ENCODE measurements at places on chromosomes 16 and 17. TPM values are rescaled to one million over a fixed set of nuclear protein-coding genes. Genes with fewer than 3 reads are reported as not detected.

- no peak overlapping the region for H3K27ac ChIP-seq
- H3K36me3 ChIP-seq, result peaks cover 12% of the 10 kb centered on the region
- no peak for DNase-seq
Measured at GRCh38 chr16:84844049-84844350, 24.2 kb downstream of the CRISPLD2 start.

DNA sequence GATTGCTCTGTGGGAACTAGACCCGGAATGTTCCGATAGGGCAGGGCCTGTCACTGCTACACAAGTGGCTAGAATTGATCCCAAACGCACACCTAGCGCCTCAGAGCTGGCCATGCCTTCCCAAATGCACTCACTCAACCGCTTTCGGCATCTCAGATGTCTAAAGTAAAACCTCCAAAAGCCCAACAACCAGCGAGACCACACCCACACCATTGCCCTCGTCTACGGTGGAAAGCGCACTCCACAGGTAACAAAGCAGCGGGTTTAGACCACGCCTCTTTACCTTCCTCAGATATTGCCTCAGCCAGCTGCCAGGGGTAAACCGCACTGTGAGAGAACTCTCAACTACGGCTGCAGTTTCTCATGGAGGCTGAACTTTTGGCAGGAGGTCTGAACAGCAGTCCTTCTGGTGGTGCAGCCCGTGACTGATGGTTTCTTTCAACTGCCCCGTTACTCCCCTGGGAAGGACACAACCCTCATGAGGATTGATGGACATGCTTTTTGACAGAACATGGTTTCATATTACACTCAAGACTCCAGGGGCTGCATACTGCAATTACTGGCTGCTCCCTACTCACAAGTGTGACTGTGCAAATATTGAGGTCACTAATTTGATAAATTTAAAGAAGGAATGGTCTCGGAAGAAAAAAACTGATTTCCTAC is 34.5 kb downstream of the USP7 start:
- DNase-seq, result no peak
- peaks cover 32% of the 10 kb centered on the region for H3K36me3 ChIP-seq
- H3K27me3 ChIP-seq, result no peaks in the 10 kb centered on the region
- H3K4me3 ChIP-seq, result no peak overlapping the region

- H3K4me1 ChIP-seq, result peaks cover 35% of the 10 kb centered on the region
- no peak for DNase-seq
- H3K36me3 ChIP-seq, result peaks cover 27% of the 10 kb centered on the region
- H3K4me3 ChIP-seq, result no peak overlapping the region
Measured at GRCh38 chr17:75681289-75681688, 14.2 kb downstream of the SAP30BP start.

GRCh38 chr17:77297693-77298666 is 157.2 kb downstream of the SEC14L1 start:
- H3K27ac ChIP-seq, result no peak overlapping the region
- no peaks in the 10 kb centered on the region for H3K4me1 ChIP-seq
- H3K27me3 ChIP-seq, result no peaks in the 10 kb centered on the region

- no peaks in the 10 kb centered on the region for H3K36me3 ChIP-seq
- no peak overlapping the region for H3K27ac ChIP-seq
- no peak overlapping the region for H3K4me3 ChIP-seq
- H3K27me3 ChIP-seq, result no peaks in the 10 kb centered on the region
- no peaks in the 10 kb centered on the region for H3K4me1 ChIP-seq
Measured at GRCh38 chr16:77540646-77541045, 105.8 kb upstream of the ADAMTS18 start.

DNA sequence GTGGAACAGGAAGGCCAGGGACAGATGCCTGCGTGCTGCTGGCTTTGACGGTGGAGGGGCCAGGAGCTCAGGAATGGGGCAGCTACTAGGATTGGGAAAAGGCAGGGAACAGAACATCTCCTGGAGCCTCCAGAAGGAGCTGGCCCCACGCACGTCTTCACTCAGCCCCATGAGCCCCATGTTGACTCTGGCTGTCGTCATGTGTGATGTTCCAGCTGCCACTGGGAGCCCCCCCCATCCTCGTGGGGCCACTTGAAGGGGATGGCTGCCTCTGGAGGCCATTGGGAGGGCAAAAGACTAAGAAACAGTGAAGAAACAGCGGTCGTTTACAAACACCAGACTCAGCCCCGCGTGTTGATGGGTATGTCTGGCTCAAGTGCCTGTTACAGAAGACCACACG is 18.5 kb upstream of the APRT start:
- H3K4me3 ChIP-seq, result no peak overlapping the region
- no peak overlapping the region for H3K27ac ChIP-seq
- no peak for DNase-seq
- peaks cover 18% of the 10 kb centered on the region for H3K36me3 ChIP-seq
- no peaks in the 10 kb centered on the region for H3K4me1 ChIP-seq

- H3K27ac ChIP-seq, result no peak overlapping the region
- no peak overlapping the region for H3K4me3 ChIP-seq
- H3K36me3 ChIP-seq, result peaks cover 39% of the 10 kb centered on the region
- DNase-seq, result no peak
- H3K27me3 ChIP-seq, result no peaks in the 10 kb centered on the region
Measured at GRCh38 chr17:64787255-64787920, 125.3 kb upstream of the SMURF2 start.

DNA sequence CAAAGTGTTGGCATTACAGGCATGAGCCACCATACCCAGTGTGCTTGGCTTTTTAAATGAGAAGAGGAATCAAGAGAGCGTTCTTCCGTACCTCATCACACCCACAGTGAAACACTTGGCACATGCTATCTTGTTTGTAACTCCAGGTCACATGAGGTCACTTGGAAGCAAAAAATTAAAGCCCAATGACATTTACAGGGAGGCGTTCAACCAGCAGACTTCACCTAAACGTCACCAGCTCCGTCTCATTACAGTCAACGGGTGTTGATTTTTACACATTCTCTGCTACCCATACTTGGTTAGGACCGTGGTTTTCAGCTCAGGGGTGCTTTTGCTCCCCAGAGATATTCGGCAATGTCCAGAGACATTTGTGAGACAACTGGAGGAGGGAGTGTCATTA is 127.0 kb downstream of the XYLT1 start:
- no peak for DNase-seq
- H3K4me1 ChIP-seq, result peaks cover 47% of the 10 kb centered on the region
- H3K27me3 ChIP-seq, result no peaks in the 10 kb centered on the region
- H3K27ac ChIP-seq, result no peak overlapping the region
- no peak overlapping the region for H3K4me3 ChIP-seq

GRCh38 chr16:29809031-29809747 is 2.8 kb upstream of the PRRT2 start:
- peak; percentile 65 for DNase-seq
- peaks cover 45% of the 10 kb centered on the region for H3K4me1 ChIP-seq
- peak overlapping the region; percentile 60 for H3K4me3 ChIP-seq
- H3K27ac ChIP-seq, result peak overlapping the region; percentile 89
- no peaks in the 10 kb centered on the region for H3K27me3 ChIP-seq

DNA sequence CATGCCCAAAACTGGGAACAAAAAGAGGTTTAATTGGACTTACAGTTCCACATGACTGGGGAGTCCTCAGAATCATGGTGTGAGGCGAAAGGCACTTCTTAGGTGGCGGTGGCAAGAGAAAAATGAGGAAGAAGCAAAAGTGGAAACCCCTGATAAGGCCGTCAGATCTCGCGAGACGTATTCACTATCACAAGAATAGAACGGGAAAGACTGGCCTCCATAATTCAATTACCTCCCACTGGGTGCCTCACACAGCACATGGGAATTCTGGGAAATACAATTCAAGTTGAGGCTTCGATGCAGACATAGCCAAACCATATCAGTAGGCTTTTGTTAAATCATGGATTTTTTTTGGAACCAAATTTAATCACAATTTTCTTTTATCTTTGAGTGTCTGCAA is 24.4 kb downstream of the RBL2 start:
- H3K4me1 ChIP-seq, result no peaks in the 10 kb centered on the region
- no peaks in the 10 kb centered on the region for H3K27me3 ChIP-seq
- no peak overlapping the region for H3K4me3 ChIP-seq
- H3K36me3 ChIP-seq, result peaks cover 100% of the 10 kb centered on the region
- no peak for DNase-seq

DNA sequence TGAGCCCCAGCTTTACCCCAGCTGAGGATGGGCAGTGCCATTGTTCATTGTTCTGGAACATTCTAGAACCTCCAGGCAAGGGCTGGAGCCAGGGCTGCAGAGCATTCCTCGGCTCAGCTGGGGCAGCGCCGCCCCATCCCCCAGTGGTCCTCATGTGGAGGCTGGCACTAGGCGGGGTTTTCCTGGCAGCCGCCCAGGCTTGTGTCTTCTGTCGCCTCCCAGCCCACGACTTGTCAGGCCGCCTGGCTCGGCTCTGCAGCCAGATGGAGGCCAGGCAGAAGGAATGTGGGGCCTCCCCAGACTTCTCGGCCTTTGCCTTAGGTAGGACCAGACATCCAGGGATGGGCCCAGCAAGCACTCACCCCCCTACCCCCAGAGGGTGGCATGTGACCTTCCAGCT is at the start of gene TMEM95:
Gene TMEM95 (plus strand): TSS at position 104 of the 400 bp plus-strand sequence. CDS start 49 bp downstream, at position 153.
- DNase-seq, result peak; percentile 67
- H3K27me3 ChIP-seq, result no peaks in the 10 kb centered on the region
- no peaks in the 10 kb centered on the region for H3K36me3 ChIP-seq
- no peak within 1 kb of the TSS for H3K4me3 ChIP-seq
- H3K27ac ChIP-seq, result no peak within 1 kb of the TSS

DNA sequence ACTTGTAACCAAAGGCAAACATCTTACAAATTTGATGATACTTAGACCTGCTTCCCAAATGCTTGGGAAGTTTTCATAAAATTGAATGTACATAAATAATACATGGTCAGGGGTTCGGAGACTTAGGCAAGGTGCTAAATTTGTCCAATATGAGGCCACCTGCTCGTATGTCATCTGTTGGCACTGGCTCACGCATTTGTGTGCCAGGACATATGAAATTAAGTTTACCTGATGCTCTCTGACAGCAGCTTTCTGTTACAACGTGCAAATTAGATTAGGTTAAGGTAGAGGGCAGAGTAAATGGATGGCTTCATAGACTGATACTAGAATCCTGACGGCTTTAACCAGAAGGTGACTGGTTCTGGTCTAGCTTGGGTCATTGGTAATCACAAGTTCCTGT is 970.3 kb upstream of the RBFOX1 start:
- no peak overlapping the region for H3K27ac ChIP-seq
- no peaks in the 10 kb centered on the region for H3K4me1 ChIP-seq
- no peaks in the 10 kb centered on the region for H3K36me3 ChIP-seq
- no peak overlapping the region for H3K4me3 ChIP-seq
- no peak for DNase-seq

DNA sequence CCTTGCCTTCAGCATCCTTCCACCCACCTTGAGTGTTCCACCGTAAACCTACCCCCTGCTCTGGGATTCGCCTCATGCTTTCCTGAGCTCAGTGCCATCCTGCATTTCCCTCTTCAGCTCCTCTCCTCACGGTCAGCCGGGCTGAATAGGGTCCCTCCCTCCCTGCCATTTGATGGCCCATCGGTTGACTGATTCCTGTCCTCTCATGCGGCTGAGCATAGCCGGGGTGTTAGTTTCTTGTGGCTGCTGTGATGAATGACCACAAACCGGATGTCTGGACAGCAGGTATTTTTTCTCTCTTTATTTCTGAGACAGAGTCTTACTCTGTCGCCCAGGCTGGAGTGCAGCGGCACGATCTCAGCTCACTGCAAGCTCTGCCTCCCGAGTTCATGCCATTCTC is 44.1 kb upstream of the MGAT5B start:
- no peak overlapping the region for H3K4me3 ChIP-seq
- H3K36me3 ChIP-seq, result no peaks in the 10 kb centered on the region
- no peak overlapping the region for H3K27ac ChIP-seq
- DNase-seq, result no peak

GRCh38 chr17:7523033-7523432 is 25.8 kb upstream of the TNFSF12 start:
- H3K4me3 ChIP-seq, result no peak overlapping the region
- no peak overlapping the region for H3K27ac ChIP-seq
- H3K4me1 ChIP-seq, result no peaks in the 10 kb centered on the region
- no peaks in the 10 kb centered on the region for H3K27me3 ChIP-seq

- H3K27ac ChIP-seq, result no peak overlapping the region
- no peaks in the 10 kb centered on the region for H3K36me3 ChIP-seq
- DNase-seq, result peak; percentile 6
- H3K4me3 ChIP-seq, result no peak overlapping the region
- H3K27me3 ChIP-seq, result no peaks in the 10 kb centered on the region
Measured at GRCh38 chr17:10139577-10139976, 58.8 kb downstream of the GAS7 start.

- H3K4me1 ChIP-seq, result no peaks in the 10 kb centered on the region
- H3K27me3 ChIP-seq, result no peaks in the 10 kb centered on the region
- no peak for DNase-seq
- H3K4me3 ChIP-seq, result no peak overlapping the region
- H3K36me3 ChIP-seq, result peaks cover 3% of the 10 kb centered on the region
Measured at GRCh38 chr17:63102034-63102433, 136.0 kb downstream of the TANC2 start.

EVI2B gene
- 87.9 TPM for total RNA-seq

CCT6B gene
- total RNA-seq, result 1.7 TPM

SLC35G6 gene
- not detected for total RNA-seq

HEXD gene
- 49.1 TPM for total RNA-seq

LRRC37B gene
- 15.8 TPM for total RNA-seq

ASGR1 gene
- total RNA-seq, result 4.3 TPM

CDH13 gene
- total RNA-seq, result 27.2 TPM

Measured in upper lobe of right lung (tissue), 1 donor.